Dermis microvascular lymphatic vessel endothelial cell (primary cell): ENCODE measurements at places on chromosomes 3 and 15. TPM values are rescaled to one million over a fixed set of nuclear protein-coding genes. Genes with fewer than 3 reads are reported as not detected.

GRCh38 chr3:158103081-158103886 lies 2.9 kb downstream of the SHOX2 start:
- DNase-seq, result no peak

GRCh38 chr3:64073158-64073761 lies 50.0 kb upstream of the PSMD6 start:
- DNase-seq, result no peak

DNA sequence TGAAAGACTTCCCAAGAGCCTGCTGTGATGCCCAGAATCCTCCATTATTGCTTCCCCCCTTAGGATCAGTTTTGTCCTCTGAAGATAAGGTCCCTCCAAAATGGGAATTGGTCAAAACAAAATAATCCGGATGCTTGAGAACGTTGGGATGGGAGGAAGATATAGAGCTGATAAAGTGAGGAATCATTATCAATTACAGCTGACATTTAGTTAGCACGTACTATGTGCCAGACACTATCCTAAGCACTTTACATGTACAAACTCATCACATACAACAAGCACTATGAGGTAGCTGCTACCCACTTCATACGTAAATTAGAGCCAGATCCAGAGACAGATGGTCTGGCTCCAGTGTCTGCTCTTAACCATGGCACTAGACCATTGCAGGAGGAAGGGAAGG lies 6.6 kb upstream of the RPP25 start:
- no peak for DNase-seq

GRCh38 chr3:46095307-46095706 lies 68.0 kb upstream of the XCR1 start:
- no peak for DNase-seq

GRCh38 chr15:82122746-82123400 lies 77.1 kb upstream of the MEX3B start:
- peak; percentile 58 for DNase-seq

DNA sequence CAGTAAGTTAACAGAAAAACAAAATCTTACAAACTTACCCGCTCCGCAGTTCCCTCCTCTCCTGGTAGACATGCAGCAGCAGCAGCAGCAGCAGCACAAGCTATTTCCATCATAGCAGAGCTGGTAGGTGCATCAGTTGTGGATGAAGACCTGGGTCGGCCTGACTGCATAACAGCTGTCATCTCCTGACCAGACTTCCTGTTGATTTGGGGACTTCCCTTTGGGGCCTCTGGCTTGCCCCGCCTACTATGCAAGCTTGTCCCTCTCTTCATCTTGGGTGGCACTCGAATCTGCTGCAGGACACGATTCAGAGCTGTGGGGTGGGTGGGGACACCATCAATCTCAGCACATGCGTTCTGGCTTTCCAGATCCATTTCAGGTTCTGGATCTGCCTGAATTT lies 65.7 kb downstream of the TMCC1 start:
- peak; percentile 7 for DNase-seq

DNA sequence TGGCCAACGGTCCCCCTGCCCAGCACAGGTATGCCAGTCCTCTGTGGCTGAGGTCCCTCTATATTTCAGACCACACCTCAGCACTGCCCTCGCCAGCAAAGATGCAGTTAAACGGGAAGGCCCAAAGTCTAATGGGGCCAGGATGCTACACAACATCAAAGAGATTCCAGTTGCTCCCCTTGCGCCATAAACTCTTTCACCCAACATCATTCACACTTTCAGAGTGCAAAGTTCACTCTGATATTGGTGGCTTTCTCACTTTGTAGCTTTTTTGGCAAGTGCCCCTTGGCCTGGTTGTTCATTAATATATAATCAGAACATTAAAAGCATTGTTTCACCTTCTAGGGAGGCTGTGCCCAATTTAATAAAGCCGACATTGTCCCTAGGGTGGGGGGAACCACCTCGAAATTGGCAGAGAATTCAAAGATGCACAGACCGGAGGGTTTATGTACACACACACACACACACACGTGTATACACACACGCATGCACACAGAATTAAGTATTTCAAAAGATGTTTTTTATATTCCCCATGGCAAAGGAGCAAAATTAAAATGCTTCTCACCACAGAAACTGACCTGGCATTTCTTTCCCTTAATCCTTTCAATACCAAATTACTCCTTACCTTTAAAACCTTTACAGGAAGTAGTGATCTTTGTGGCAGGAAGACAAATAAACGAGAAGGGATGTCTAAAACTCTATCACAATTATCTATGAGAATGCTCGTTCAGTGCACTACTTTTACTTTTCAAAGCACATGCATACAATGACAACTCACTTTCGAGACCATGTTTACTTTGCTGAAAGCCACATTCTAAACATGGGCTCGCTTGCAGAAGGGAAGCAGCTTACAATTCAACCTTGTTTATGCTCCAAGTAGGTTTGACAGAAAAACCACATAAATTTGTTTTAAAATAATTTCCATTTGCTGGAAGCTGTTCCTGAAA lies 19.5 kb downstream of the LRIG1 start:
- DNase-seq, result no peak

- peak; percentile 59 for DNase-seq
Measured at GRCh38 chr3:57151021-57151449, 14.1 kb downstream of the IL17RD start.

DNA sequence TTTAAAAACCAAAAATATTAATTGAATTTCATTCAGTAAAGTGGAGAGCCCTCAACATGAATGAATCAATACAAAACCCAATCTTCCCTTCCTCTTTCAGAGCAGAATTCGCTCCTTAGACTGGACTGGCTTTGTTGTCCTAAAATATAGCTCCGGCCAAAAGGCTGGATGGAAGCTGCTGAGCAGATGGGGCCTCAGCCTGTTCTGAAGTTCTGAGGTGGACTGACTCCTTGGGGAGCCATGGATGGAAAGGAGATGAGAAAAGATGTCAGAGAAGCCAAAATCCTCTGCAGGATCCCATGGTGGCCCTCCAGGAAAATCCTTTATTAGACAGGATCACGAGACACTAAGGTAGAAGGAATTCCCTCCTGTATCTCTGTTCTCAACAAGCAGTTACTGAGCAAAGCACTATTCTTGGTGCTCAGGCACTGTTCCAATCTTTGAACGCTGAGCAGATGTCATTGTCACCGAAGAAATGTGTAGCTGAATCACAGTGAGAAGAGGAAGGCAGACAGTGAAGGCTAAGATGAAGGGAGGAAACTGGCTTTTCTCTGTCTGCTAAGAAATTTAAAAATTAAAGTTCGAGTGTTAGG lies 122.0 kb downstream of the SEMA6D start:
- no peak for DNase-seq

GRCh38 chr3:156473341-156473740 lies 81.6 kb downstream of the SSR3 start:
- no peak for DNase-seq

DNA sequence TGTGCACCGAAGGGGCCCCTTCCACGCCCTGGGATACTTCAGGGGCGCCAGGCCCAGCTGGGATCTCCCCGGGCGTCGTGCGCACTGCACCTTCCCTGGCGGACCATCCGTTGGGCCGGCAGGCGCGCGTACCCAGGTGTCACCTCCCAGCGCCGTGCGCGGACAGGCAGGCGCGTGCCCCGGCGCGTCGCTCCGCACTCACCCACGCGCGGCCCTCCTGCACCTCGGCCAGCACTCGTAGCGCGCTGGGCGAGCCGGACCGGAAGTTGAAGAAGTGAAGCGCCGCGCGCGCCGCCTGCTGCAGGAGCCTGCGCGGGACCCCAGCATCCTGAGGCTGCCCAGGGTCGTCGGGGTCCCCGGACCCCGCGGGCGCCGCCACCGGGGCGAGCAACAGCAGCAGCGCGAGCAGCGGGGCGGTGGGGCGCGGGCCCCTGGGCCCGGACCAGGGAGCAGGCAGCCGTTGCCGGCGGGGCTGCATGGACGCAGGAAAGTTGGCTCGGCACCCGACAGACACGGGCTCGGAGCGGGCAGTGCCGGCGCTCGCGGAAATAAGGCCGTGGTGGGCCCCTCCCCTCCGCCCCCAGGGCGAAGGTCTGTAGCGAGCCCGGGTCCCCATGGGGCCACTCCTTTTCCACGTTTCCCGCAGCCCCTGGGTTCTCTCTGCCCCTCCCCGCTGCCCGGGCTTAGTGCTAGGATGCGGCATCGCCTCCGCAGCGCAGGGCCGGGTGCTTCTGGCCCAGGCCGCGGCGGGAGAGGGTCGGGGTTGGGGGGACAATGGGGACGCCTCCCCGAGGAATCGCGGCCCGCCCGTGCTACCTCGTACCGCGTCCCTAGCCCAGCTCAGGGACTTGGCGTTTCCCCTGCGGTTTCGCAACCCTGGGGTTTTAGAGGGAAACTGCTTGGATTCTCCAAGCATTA lies at the start of gene RARRES1:
Gene RARRES1 (minus strand): TSS at position 520 of the 918 bp plus-strand sequence. CDS start 42 bp downstream, at position 478.
- no peak for DNase-seq

The NR2E3 gene
- under 0.01 and 0.13 TPM in 2 replicates for total RNA-seq

The MORC1 gene
- total RNA-seq, result not detected in 2 replicates

The TRANK1 gene
- 5.9 and 8.2 TPM in 2 replicates for total RNA-seq
